ENCODE measurements at places on chromosomes 6 and 20.

GRCh38 chr6:16157909-16158308 is 29.0 kb downstream of the MYLIP start:
- peak; percentile 93 for DNase-seq

DNA sequence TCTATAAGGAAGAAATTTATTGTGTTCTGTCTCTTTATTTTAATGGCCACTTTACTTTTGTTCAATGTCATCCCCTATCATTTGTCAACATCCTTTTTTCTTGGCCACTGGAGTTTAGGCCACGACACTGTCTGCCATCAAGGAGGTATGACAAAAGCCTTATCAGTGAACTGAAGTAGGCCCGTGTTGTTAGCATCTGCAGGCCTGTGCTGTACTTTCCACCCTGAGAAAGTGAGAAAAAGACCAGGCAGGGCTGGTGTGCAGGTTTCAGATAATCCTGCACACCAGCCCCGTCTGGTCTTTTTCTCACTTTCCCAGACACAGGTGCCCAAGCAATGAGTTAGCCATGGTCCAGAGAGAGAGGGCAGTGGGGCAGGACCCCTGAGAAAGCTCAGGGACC is 57.6 kb downstream of the GOPC start:
- no peak for DNase-seq

DNA sequence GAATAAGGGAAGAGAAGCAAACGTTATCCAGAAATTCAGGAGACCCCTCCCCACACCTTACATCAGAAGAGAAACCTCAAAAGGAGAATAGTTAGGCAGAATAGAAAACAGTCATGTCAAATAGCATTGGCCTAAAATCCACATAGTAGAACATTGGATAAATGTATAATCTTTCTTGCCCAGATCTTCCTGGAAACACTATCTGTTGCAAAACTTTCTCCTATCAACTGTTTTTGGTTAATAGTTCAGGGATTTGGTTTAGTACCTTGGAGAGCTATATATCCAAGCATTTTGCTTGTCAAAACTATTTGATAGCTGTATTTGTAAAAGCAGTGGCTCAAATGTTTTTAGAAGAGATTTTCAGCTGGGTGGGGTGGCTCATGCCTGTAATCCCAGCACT is 74.3 kb upstream of the PHACTR2 start:
- DNase-seq = no peak

DNA sequence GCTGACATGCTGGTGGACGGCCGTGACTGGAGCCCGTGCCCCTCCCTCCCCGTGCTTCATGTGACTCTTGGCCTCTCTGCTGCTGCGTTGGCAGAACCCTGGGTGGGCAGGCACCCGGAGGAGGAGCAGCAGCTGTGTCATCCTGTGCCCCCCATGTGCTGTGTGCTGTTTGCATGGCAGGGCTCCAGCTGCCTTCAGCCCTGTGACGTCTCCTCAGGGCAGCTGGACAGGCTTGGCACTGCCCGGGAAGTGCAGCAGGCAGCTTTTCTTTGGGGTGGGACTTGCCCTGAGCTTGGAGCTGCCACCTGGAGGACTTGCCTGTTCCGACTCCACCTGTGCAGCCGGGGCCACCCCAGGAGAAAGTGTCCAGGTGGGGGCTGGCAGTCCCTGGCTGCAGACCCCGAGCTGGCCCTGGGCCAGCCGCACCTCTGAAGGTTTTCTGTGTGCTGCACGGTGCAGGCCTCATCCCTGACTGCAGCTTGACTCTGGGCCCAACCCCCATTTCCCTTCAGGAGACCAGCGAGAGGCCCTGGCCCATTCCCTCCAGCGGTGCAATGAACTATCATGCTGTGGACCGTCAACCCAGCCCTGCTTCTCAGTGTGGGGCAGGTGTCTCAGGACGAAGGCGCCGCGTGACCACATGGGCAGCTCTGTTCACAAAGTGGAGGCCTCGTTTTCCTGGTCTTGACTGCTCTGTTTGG is 8.1 kb downstream of the NPBWR2 start:
- peak; percentile 36 for DNase-seq

GRCh38 chr6:71402096-71402495 is 113.5 kb downstream of the OGFRL1 start:
- DNase-seq = no peak
